ENCODE measurements at places on chromosomes 4 and X.

GRCh38 chr4:160810424-160810823, 1353.4 kb downstream of the FSTL5 start:
- no peak for DNase-seq

DNA sequence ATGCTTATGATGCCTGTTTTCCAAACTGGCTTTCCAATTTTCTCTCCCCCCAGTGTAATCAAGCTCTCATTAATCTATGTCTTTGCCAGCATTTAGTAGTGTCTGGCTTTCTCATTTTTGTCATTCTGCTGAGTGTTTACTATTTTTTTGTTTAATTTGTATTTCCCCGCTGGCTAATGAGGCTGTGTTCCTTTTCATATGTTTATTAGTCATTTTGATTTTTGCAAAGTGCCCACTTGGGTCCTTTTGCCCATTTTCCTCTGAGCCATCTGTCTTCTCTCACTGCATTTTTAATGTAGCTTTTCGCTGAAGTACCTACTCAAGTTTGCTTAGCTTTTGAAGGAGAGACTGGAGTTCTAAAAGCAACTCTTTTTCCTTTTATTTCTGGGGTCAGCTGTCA, 14.7 kb downstream of the DCK start:
- no peak for DNase-seq

- DNase-seq = no peak
Observed at GRCh38 chr4:120435179-120435578, 368.5 kb upstream of the MAD2L1 start.

DNA sequence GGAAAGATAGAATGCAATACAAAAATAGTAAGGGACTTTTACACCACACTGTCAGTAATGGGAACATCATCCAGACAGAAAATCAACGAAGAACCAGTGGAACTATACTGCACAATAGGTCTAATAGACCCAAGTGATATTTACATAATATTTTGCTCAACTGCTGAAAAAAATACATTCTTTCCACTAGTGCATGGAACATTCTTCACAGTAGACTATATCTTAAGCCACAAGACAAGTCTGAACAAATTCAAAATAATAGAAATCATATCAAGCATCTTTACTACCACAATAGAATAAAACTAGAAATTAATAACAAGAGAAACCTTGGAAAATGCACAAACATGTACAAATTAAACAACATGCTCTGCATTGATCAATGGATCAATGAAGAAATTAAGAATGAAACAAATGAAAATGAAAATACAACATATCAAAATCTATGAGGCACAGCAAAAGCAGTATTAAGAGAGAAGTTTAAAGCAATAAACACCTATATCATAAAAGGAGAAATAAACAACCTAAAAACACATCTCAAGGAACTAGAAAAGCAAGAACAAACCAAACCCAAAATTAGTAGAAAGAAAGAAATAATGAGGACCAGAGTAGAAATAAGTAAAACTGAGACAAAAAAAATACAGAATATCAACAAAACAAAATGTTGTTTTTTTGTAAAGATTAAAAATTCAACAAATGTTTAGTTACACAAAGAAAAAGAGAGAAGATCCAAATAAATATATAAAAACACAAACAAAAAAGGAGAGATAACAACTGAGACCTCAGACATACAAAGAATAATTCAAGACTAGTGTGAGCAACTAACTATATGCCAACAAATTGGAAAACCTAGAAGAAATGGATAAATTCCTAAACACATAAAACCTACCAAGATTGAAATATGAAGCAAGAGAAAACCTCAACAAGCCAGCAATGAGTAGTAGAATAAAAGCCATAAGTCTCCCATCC, 51.5 kb upstream of the ANTXR2 start:
- no peak for DNase-seq

DNA sequence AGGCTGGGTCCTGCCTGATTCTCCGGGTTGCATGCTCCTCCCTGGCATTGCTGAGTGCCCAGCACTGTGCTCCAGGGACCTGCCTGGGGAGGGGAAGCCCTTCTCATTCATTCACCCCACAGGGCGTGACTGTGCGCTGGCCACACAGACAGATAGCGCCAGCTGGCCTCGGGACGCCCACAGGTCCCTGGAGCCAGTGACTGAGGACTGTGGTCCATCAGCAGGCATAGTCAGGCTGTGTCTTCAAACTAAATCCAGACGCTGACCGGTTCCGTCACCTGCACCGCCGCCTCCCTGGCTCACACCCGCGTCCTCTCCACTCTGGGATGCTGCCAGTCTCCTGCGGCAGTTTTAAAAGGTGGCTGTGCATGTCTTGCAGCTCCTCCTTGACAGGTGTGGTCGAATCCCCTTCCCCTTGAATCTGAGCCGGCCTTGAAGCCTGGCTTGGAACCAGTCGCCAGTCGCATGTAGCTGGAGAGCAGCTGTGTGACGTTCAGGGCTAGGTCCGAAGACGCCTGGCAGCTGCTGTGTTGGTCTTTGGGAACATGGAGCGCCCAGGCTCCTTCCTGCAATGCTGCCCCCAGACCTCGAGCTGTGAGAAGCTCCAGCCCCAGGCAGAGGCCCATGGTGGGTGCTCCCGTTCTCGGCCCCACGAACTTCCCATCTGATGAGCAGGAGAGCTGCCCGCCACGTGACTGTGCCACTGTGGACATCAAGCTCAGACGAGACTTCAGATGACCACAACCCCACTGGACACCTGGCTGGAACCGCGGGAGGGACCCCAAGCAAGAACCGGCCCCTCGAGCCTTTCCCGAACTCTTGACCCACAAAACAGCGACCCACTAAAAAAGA, 94.1 kb downstream of the ADRA2C start:
- DNase-seq = no peak

DNA sequence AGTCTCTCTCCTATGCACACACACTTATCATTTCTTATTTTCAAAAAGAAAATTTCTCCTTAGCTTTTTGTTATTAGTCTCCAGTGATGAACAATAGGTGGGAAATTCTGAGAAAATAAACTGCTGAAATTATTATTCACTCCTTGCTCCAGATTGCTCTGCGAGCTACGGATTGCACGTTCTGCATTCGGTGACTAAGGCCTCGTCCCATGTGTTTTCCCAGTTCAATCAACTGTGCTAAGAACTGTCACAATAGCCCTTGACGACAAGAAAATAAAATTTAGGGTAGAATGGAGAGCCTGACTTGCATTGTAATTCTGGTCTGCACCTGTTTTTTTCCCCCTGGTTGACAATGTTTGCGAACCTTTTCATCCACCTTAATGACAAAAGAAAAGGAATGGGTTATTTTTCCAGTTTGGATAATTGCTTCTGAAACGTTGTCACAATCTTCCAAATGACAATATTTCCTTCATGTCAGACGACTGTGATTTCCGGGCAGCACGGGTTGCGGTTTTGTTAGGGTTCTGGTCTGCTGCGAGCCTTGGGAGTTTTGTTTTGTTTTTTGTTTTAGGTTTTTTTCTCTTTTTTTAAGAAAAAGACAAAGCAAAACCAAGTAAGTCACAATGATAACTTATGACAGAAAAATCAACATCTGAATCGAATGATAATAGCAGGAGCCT, 124.5 kb upstream of the NOCT start:
- no peak for DNase-seq

GRCh38 chr4:125358453-125358852, 43.7 kb downstream of the FAT4 start:
- no peak for DNase-seq

DNA sequence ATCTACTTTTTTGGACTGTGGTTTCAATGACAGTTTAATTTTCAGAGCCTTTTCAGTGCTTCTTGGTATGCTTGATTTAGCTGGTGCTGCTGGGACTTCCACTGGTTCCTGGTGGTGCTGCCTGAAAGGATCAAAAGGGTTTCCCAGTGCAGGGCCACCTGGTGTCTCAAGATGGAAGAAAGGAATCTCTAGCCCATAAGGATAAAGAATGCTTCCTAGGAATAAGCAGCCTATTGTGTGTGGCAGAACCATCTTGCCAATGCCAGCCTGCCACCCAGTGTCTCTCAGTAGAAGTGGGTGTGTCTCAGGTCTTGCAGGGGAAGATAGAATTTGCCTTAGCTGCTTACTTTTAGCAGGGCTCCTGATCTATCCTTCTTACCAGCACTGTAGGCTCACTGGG, 15.0 kb upstream of the RAI2 start:
- no peak for DNase-seq

GRCh38 chrX:9671998-9672397, 93.6 kb downstream of the GPR143 start:
- DNase-seq = no peak

DNA sequence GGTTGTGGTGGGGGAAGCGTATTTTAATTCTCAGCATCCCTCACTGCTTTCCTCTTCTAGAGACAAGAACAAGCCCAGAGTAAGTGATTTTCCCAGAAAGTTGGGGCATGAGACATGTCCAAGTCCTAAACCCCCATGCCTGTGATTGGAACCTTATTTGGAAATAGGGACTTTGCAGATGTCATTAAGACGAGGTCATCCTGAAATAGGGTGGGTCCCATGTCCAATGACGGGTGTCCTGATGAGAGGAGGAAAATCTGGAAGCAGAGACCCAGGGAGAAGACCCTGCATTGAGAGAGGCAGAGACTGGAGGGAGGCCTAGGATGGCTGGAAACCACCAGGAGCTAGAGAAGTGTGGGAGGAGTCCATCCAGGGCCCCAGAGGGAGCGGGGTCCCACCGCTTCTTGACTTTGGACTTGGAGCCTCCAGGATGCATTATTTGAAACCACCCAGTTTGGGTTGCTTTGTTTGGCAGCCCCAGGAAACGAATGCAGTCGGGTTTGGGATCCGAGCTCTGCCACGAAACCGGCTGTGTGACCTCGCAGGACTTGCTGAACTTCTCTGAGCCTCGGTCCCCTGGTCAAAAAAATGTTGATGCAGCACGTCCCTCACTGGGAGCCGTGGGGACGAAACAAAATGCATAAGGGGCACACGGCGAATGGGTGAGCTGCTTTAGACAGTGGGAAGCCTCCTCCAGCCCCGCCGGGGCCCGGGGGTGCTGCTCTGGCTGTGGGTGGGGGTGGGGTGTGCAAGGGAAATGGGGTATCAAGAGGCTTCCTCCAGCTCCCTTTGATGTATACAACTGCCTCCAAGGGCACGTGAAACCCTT, 113.9 kb downstream of the CPZ start:
- no peak for DNase-seq

- no peak for DNase-seq
Observed at GRCh38 chr4:683982-684622, 4.8 kb downstream of the SLC49A3 start.

DNA sequence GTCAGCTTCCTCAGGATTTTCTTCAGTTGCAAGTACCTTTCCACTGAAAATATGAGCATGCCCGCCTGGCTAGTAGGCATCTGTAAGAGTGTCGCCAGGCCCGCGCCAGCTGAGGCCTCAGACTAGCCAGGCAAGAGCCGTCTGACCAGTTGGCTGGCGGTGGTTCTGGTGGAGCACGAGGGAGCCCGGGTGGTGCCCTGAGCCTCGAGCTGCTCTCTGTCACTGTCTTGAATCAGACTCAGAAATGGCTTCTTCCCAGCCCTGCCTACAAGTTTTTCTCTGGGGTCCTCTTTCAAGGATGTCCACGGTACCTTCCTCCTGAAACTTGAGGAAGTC, 11.9 kb downstream of the GRPEL1 start:
- DNase-seq = no peak

DNA sequence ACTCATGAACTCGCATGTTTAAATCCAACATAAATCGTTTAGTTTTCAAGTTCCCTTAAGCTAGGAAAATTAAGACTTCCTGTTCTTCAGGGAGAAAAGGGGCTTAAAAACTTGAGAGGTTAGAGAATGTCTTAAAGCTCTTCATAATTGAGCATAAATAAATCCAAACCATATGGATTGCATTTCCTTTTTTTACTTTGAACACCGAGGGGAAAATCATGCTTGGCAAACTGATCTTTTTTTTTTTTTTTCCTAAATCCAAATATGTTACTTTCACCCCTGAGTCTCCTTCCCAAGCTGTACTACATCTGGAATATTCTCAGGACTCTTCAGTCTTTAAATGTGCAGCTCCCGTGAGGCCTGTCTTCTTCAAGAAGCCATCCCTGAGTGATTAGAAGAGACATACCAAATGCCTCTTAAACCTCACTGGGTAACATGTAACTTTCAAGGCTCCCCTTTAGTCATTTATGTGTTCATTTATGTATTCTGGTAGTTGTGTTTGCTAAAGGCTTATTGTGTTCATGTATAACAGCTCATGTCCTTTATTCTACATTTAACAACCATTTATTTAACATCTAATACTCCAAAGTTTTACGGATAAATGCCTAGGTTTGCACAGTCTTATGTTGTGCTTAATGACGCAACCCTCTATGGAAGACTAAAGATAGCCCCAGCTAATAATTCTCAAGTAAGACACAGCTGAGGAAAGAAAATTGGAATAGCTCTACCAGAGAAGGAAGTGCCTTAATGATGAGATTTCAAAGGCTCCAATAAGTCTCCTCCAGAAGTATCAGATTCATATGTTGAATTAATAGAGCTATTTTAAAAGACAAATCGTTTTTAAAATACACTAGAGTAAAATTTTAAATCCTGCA, 107.0 kb downstream of the AGTR2 start:
- no peak for DNase-seq

- no peak for DNase-seq
Observed at GRCh38 chr4:62402088-62402806, 1202.1 kb downstream of the ADGRL3 start.

DNA sequence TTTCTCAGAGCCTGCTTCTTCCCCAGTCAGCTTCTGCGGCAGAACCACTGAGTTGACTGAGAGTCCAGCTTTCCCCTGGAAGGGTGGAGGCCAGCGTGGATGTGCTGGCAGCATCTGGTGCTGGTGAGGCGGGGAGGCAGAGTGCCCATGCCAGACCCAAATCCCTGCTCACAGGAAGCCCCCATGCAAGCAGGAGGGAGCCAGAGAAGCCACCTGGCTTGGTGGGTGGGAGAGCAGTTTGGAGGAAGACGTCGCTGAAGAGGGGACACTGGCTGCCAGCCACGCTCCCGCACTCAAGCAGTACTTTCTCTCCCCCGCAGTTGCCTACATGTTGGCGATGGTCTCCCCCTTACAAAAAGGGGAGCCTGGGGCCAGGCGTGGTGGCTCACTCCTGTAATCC, 6.0 kb downstream of the PDZD4 start:
- no peak for DNase-seq

GRCh38 chrX:352582-353314, 34.0 kb downstream of the PPP2R3B start:
- no peak for DNase-seq

GRCh38 chr4:13529128-13529919, 15.0 kb downstream of the NKX3-2 start:
- DNase-seq = no peak

DNA sequence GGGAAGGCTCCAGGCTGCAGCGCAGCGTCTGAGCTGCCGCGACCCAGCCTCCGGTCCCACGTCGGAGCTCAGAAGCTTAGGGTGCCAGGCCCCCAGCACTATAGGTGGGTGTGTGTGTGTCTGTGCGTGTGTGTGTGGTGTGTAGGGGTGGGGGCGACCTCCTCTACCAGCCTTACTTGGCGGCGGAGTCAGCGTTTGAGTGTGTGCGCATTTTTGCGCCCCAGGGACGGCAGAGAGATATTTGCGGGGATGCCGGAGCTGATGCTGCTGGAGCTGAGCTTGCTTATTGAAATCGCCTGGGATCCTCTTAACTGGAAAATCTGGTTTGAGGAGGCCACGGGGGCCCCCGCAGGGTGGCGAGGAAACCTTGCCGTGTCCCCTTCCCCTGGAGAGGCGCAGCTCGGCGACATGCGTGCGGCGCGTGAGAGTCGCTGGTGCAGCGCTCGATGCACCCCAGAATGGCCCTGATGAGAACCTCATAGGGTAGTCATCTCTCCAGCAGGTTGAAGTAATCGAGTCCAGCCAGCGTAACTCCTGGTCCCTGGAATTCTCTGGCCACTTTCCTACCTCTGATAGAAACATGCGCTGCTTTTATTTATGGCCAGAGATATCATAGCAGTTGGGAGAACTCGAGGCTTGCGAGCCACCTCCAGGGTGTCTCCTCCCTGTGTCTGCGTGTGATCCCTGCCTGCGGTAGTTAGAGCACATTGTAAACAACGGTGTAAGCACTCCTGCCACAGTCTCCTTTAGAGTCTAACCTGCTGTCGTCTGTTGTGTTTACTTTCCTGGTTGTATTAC, 2.7 kb downstream of the ADGRL3 start:
- no peak for DNase-seq
